ENCODE measurements at places on chromosomes 3 and 15.

GRCh38 chr3:79167651-79168416, 600.0 kb downstream of the ROBO1 start:
- DNase-seq, result peak; percentile 78

DNA sequence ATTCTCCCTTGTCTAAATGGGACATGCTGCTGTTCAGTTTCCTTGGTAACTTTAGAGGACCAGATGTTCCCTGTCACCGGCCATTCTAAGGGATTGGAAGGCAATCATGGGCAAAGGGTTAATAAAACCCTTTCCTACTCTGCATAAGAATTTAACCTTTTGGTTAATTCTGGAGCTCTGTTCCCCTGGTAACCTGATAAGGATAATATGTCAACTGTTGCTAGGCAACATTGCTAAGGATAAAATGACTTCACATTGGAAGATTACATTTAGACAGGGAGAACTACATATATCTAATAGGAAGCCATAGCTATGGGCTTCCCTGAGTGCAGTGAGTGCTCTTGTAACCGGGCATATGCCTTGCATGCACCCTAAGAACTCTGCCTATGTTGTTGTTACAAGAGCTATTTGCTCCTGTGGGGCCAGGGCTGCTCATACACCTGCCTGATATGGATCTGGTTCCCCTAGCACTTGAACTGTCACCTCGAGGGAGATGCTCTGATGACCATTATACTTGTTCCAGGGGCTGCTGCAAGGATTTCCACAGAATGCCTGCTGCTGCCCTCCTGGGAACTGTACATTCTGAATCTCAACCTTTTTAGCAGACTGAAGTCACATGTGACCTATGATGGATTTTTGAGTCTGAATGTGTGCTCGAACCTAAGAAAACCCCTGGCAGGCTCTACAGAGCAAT, 326.3 kb upstream of the PDZRN3 start:
- no peak for DNase-seq

DNA sequence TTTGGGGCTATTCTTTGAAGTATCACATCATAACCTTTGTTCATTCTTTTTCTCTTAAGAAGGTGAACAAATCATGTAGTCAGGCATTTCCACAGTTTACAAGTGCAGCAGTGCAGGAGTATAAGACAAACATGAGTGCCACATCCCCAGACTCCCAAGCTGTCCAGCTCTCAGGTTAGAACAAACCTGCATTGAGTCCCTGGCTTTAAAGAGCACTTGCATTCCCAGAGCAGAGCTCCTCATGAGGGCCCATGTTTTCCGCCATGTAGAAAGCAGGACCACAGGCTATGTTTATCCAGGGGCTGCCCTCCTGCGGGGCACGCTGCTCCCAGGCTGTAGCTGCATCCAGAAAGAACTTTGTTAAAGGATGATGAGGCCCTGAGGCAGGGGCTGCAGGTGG, 267.7 kb downstream of the TLE3 start:
- no peak for DNase-seq

GRCh38 chr15:99059010-99059981, 45.6 kb upstream of the SYNM start:
- DNase-seq, result peak; percentile 96

- no peak for DNase-seq
These were observed 66.6 kb downstream of the LEO1 start for GRCh38 chr15:51904931-51905330.

DNA sequence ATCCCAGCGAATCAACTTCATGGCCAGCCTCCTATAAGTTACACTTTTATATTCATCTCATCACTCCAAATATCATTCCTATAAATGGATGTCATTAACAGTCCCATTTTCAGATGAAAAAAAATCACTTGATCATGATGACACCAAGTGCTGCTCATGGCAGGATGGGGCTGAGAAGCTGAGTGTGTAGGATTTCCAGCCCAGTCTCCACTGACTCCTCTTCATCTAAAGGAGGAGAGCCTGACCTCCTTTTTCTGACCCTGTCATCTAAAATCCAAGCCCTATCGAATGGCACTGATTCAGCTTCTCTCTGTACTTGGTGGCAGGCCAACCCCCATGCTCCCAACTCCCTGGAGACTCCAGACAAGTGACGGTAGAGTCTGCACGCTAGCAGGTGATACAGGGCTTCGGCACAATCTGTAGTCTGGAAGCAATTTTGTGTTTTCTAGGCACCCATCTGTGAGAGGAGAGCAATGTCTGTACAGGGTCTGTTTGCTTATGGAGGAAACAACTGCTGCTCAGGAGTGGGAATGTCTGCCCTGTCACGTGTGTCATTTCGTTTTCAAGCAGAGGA, 103.2 kb downstream of the EPHB1 start:
- no peak for DNase-seq

GRCh38 chr3:10816019-10816862, at the start of gene SLC6A11:
Gene SLC6A11 (plus strand): TSS chr3:10816228. CDS start chr3:10816266, 38 bp downstream.
- no peak for DNase-seq

- no peak for DNase-seq
These were observed 596 bp downstream of the BTD start for GRCh38 chr3:15602146-15602536.

Data from AG08395 (cell line).